ENCODE measurements at places on chromosomes 13 and 19. TPM values are rescaled to one million over a fixed set of nuclear protein-coding genes. Genes with fewer than 3 reads are reported as not detected.
A peak's percentile ranks its signal among the peaks of the same experiment; 100 is the strongest.

- H3K27ac ChIP-seq: no peak overlapping the region
- H3K4me3 ChIP-seq: no peak overlapping the region
- no peaks in the 10 kb centered on the region for H3K4me1 ChIP-seq
- H3K36me3 ChIP-seq: no peaks in the 10 kb centered on the region
Measured at GRCh38 chr13:59261928-59262488, 901.7 kb downstream of the DIAPH3 start.

- H3K4me1 ChIP-seq: peaks cover 26% of the 10 kb centered on the region
- no peaks in the 10 kb centered on the region for H3K27me3 ChIP-seq
- DNase-seq: no peak
- H3K4me3 ChIP-seq: no peak overlapping the region
Measured at GRCh38 chr13:100436099-100436498, 152.5 kb downstream of the GGACT start.

GRCh38 chr13:78841358-78841963 is 182.5 kb upstream of the OBI1 start:
- no peak overlapping the region for H3K4me3 ChIP-seq
- no peaks in the 10 kb centered on the region for H3K4me1 ChIP-seq
- no peaks in the 10 kb centered on the region for H3K27me3 ChIP-seq
- no peak overlapping the region for H3K27ac ChIP-seq
- no peaks in the 10 kb centered on the region for H3K36me3 ChIP-seq

GRCh38 chr19:5012688-5013457 is 44.0 kb downstream of the KDM4B start:
- no peak overlapping the region for H3K4me3 ChIP-seq
- DNase-seq: no peak
- no peaks in the 10 kb centered on the region for H3K36me3 ChIP-seq
- H3K27me3 ChIP-seq: no peaks in the 10 kb centered on the region
- no peak overlapping the region for H3K27ac ChIP-seq
- H3K4me1 ChIP-seq: no peaks in the 10 kb centered on the region

DNA sequence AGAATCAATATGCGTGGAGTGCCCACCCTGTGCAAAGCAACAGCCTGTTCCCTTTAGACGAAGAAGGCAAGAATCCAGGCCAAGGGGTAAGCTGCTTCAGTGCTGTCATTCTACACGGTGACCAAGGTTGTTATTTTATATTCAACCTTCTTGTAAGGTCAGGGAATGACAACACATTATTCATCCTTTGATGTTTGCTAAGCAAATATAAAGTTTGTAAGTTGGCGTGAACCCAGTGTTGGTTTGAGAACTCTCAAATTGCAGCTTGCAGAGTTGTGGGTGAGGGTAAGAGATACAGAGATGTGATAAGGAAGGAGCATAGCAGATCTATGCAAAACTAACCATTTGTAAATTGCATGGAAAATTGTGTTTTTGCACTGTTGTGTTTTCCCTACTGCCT is 436.7 kb downstream of the FGF9 start:
- no peak overlapping the region for H3K27ac ChIP-seq
- peaks cover 64% of the 10 kb centered on the region for H3K27me3 ChIP-seq
- peak; percentile 38 for DNase-seq
- no peaks in the 10 kb centered on the region for H3K4me1 ChIP-seq
- H3K4me3 ChIP-seq: no peak overlapping the region
- no peaks in the 10 kb centered on the region for H3K36me3 ChIP-seq

- DNase-seq: no peak
- H3K4me3 ChIP-seq: no peak overlapping the region
- H3K4me1 ChIP-seq: no peaks in the 10 kb centered on the region
- no peaks in the 10 kb centered on the region for H3K36me3 ChIP-seq
- no peak overlapping the region for H3K27ac ChIP-seq
Measured at GRCh38 chr13:33932769-33933406, 114.9 kb downstream of the RFC3 start.

DNA sequence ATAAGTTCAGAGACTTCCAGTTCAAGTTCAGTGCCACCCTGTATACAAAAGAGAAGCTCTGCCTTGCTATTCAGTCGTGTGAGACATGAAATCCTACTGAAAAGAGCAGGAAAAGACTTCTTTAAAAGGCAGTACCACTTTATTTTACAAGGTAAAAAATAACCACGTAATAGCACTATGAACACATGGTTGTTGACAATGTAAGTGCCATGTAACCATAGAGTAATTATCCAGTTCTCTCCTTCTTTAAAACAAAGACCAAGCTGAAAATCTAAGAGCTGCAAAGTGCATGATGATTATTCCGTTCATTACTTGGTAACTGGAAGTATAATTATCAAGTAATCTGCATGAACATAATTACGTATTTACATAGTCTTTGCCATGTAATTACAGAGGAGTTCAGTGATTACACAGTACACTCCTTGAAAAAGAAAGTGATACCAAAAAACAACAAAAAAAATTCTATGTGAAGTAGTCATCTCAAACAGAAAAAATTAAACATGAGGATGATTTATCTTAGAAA is 288.7 kb downstream of the EFNB2 start:
- H3K27me3 ChIP-seq: no peaks in the 10 kb centered on the region
- no peaks in the 10 kb centered on the region for H3K4me1 ChIP-seq
- H3K27ac ChIP-seq: no peak overlapping the region
- no peak for DNase-seq
- H3K36me3 ChIP-seq: no peaks in the 10 kb centered on the region
- H3K4me3 ChIP-seq: no peak overlapping the region

GRCh38 chr19:3873151-3873550 is 4.3 kb upstream of the ZFR2 start:
- H3K27ac ChIP-seq: no peak overlapping the region
- DNase-seq: no peak
- peaks cover 12% of the 10 kb centered on the region for H3K27me3 ChIP-seq
- no peak overlapping the region for H3K4me3 ChIP-seq
- no peaks in the 10 kb centered on the region for H3K36me3 ChIP-seq

PLK5 gene
- not detected for total RNA-seq

LGALS14 gene
- total RNA-seq: not detected

FFAR1 gene
- total RNA-seq: 0.44 TPM

ZNF320 gene
- total RNA-seq: 18.5 TPM

Data from PC-9 (cell line).